ENCODE measurements at places on chromosomes 13 and 19.

DNA sequence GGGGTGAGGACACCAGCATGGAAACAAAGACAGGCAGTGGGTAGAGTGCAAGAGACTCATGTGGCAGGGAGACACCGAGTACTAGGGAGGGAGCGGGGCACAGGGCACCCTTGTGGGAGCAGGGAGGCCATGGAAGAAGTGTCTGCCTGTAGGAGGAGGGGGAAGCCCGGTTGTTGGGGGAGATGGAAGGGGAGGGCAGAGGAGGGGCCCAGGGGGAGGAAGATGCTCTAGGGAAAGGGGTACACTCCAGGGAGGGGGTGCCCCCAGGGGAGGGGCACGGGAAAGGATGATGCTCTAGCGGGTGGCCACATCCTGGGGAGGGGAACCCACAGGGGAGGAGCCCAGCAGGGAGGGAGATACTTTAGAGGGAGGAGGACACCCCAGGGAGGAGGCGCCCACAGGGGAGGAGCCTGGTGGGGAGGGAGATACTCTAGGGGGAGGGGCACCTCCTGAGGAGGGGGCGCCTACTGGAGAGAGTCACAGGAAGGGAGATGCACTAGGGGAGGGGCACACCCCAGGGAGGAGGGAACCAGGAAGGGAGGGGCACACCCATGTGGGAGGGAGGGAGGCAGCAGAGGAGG lies 24.9 kb downstream of the CPAMD8 start:
- peak; percentile 83 for DNase-seq

DNA sequence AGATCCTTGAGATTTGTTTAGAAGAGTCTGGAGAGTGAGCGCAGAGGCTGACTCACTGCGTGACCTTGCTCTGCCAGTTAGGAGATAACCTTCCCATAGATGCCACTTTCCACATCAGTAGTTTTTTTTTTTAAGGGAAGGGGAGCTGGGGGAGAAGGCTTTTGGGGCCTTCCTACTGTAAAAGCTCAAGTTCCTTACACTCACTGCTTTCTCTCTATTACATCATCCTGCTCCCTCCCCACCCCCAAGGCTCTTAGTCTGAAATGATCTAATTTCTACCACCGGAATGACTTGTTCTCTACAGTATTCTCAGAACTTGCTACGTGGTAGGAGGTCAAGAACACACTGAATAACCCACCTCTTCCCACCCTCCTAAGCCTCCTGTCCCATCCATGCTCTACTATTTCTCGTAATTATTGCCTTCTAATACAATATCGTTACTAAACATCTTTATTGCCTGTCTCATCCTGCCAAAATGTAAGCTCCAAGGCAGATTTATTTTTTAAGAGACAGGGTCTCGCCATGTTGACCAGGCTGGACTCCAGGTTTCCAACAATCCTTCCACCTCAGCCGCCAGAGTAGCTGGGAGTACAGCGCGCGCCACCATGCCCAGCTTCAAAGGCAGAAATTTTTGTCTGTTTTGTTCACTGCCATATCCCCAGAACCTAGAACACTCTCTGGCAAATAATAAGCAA lies 1.2 kb downstream of the LONP1 start:
- no peak for DNase-seq

GRCh38 chr19:16371540-16371986 lies 46.9 kb downstream of the KLF2 start:
- peak; percentile 97 for DNase-seq

- DNase-seq: peak; percentile 26
Measured at GRCh38 chr19:1651568-1652291, 685 bp downstream of the TCF3 start.

Measured in CD4-positive, alpha-beta T cell treated with Interleukin-4 for 4 hours (primary cell).